ENCODE measurements at places on chromosomes 13 and 19. TPM values are rescaled to one million over a fixed set of nuclear protein-coding genes. Genes with fewer than 3 reads are reported as not detected.
A peak's percentile ranks its signal among the peaks of the same experiment; 100 is the strongest.

DNA sequence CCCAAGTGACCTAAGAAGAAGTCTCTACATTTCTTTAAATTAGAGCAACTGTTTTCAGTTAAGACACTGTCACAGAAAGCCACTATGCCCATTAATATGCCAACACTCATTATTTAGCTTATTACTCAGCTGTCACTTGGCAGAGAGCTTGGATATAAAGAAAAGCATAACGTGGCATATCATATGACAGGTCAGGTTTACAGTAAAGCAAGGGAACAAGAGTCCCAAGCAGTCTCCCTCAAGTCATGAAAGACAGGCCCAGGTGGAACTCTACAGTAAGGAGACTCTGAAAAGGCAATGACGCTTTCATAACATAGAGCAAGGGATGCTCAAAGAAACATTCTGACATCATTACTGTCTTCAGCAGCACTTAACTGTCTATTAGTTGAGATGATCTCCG, 6.3 kb downstream of the LHFPL6 start:
- peak overlapping the region; percentile 3 for H3K4me3 ChIP-seq
- DNase-seq, result no peak
- no peak overlapping the region for H3K27ac ChIP-seq
- H3K36me3 ChIP-seq, result no peaks in the 10 kb centered on the region

DNA sequence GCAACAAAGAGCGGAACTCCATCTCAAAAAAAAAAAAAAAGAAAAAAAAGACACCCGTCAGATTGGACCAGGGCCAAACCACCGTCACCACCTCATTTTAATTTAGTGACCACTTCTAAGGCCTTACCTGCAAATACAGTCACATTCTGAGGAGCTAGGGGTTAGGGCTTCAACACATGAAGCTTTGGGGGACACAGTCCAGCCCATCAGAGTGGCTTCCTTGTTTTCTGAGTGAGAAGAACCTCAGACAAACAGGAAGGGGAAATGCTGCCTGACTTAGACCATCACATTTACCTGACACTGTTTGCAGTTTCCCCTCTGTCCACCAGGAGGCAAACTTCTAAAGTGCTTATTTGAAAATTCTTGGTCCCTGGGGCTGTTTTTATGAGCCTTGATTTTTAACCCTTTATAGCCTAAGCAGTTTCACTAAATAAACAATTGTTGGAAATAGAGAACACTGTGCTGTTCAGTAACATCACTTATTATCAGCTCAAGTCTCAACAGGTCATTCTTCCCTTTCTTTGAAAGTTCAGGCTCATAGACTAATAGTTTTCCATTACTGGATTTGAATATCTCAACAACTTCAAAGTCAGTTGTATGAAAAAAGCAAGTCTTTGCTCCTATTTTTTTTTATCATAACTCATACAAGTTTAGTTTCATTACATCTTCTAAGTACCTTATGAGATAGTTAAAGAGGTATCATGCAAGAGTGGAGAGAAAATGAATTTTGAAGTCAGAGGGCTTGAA, 74.9 kb upstream of the WASF3 start:
- no peaks in the 10 kb centered on the region for H3K4me1 ChIP-seq
- H3K4me3 ChIP-seq, result no peak overlapping the region
- H3K36me3 ChIP-seq, result no peaks in the 10 kb centered on the region
- DNase-seq, result no peak
- H3K27me3 ChIP-seq, result no peaks in the 10 kb centered on the region
- H3K27ac ChIP-seq, result no peak overlapping the region

The COL5A3 gene
- total RNA-seq, result 9.6 TPM

DNA sequence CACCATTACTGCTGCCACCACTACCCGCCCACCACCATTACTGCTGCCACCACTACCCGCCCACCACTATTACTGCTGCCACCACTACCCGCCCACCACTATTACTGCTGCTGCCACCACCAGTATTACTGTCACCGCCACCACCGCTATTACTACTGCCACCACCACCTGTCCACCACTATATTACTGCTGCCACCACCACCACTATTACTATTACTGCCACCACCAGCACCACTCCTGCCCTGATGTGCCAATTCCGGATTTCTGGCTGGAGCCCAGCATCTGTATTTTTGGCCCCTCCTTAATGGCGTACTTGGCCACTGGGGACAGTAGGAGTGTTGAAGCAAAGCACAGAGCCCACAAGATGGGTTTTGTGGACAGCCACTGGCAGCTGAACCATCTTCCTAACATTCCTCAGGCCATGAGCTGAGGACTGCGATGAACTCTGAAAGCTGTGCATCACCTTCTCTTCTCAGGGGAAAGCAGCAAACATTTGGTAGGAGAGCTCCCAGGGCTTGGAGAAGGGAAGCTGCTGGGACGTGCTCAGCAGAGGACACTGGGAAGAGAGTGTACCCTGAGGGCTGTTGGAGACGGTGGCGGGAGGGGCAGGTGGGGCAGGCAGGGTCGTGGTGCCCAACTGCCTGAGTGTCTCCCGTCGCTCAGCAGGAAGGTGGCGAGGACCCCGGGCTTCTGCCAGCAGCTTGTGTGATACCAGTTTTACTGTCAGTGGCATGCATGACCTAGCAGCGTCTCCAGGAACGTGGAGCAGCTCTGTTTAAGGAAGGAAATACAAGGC, 23.0 kb downstream of the CUL4A start:
- H3K27me3 ChIP-seq, result no peaks in the 10 kb centered on the region
- DNase-seq, result no peak
- H3K4me1 ChIP-seq, result no peaks in the 10 kb centered on the region
- no peak overlapping the region for H3K4me3 ChIP-seq
- H3K36me3 ChIP-seq, result peaks cover 86% of the 10 kb centered on the region

- no peaks in the 10 kb centered on the region for H3K27me3 ChIP-seq
- H3K27ac ChIP-seq, result peak overlapping the region; percentile 78
- H3K4me1 ChIP-seq, result peaks cover 21% of the 10 kb centered on the region
- H3K36me3 ChIP-seq, result no peaks in the 10 kb centered on the region
- peak overlapping the region; percentile 73 for H3K4me3 ChIP-seq
Measured at GRCh38 chr13:100089465-100090032, 656 bp downstream of the PCCA start.

DNA sequence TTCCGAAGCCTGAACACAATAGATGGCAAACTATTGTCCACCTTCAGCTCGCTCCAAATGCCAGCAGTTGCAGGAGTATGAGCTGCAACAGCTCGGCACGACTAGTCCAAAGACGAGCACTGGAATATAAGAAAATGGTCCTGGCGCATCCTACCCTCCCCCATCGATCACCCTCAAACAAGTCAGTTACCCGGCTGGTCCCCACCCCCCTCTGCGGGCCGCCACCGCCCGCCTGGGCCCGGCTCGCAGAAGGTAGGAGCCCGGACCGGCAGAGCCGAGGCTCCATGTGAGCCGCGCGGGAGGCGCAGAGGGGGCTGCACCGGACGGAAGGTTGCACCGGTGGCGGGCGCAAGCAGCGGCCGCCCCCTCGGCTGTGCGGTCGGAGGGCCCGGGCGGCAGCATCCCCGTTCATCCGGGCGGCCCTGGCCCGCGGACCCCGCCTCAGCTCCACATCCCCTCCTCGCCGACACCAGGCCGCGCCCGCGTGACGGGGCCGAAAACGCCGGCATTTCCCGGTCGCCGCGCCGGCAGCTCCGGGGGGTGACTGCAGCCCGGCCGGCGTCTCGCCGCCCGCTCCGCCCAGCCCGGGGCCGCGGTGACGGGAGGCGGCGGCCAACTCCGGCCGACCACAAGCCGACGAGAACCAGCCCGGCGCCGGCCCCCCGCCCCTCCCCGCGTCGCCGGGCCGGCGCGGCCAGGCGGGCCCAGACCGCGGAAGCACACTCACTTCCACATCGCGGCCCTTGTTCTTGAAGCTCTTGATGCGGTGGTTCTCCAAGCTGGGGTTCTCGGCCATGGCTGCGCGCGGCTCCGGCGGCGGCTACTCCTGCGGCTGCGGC, 552 bp downstream of the KPNA3 start:
- H3K27me3 ChIP-seq, result no peaks in the 10 kb centered on the region
- no peaks in the 10 kb centered on the region for H3K36me3 ChIP-seq
- DNase-seq, result peak; percentile 82
- peak overlapping the region; percentile 82 for H3K4me3 ChIP-seq

The LILRB5 gene
- 9.1 TPM for total RNA-seq

DNA sequence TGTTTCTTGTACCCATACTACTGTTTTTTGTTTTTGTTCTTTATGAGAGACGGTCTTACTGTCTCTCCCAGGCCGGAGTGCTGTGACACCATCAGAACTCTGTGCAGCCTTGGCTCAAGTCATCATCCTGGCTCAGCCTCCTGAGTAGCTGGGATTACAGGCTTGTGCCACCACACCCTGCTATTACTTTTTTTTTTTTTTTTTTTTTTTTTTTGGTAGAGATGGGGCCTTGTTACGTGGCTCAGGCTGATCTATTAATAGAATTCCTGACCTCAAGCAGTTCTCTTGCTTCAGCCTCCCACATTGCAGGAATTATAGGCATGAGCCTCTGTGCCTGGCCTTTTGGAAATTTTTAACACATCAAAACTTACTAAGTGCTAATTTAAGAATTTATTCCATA, 2.9 kb upstream of the ZNF304 start:
- H3K4me1 ChIP-seq, result peaks cover 17% of the 10 kb centered on the region
- H3K4me3 ChIP-seq, result no peak overlapping the region
- H3K36me3 ChIP-seq, result no peaks in the 10 kb centered on the region
- H3K27ac ChIP-seq, result no peak overlapping the region

DNA sequence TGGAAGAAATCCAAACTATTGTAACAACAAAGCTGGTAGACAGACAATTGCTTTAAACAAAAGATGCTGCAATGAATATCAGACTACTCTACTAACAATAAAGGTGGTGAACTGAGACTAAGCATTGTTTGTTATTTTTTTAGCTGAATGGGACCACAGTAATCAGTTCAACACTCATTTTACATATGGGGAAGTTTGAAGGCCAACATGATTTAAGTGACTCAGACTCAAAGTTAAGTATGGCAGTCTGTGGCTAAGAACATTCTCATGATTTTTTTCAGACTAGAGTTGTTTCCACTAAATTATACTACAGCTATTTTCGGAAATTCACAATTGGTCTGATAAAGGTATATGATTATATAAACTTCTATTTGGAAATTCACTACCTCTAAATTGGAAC, 10.4 kb downstream of the EXOSC8 start:
- H3K4me1 ChIP-seq, result no peaks in the 10 kb centered on the region
- H3K27me3 ChIP-seq, result no peaks in the 10 kb centered on the region
- peaks cover 91% of the 10 kb centered on the region for H3K36me3 ChIP-seq
- no peak overlapping the region for H3K4me3 ChIP-seq
- DNase-seq, result no peak
